ENCODE measurements at places on chromosomes 6 and 20.

GRCh38 chr6:167296902-167297301, 5.8 kb downstream of the UNC93A start:
- DNase-seq = no peak

GRCh38 chr6:46927066-46927465, 5.3 kb upstream of the ADGRF5 start:
- DNase-seq = no peak

- peak; percentile 79 for DNase-seq
Observed at GRCh38 chr6:27836783-27837624, 75.2 kb downstream of the OR2B2 start.

GRCh38 chr6:7921046-7921445, 10.5 kb upstream of the TXNDC5 start:
- DNase-seq = no peak

GRCh38 chr20:18005170-18005989, 36.6 kb downstream of the MGME1 start:
- no peak for DNase-seq

DNA sequence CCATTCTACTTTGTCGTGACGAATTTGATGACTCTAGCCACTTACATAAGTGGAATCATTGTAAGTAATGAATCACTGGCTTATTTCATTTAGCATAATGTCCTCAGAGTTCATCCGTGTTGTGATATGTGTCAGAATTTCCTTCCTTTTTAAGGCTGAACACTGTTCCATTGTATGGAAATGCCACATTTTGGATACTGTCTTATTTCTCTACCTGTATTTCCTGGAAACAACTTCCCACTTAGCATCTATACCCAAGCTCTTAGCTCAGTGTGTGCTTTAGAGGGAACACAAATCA, 28.8 kb upstream of the GGTLC1 start:
- no peak for DNase-seq

DNA sequence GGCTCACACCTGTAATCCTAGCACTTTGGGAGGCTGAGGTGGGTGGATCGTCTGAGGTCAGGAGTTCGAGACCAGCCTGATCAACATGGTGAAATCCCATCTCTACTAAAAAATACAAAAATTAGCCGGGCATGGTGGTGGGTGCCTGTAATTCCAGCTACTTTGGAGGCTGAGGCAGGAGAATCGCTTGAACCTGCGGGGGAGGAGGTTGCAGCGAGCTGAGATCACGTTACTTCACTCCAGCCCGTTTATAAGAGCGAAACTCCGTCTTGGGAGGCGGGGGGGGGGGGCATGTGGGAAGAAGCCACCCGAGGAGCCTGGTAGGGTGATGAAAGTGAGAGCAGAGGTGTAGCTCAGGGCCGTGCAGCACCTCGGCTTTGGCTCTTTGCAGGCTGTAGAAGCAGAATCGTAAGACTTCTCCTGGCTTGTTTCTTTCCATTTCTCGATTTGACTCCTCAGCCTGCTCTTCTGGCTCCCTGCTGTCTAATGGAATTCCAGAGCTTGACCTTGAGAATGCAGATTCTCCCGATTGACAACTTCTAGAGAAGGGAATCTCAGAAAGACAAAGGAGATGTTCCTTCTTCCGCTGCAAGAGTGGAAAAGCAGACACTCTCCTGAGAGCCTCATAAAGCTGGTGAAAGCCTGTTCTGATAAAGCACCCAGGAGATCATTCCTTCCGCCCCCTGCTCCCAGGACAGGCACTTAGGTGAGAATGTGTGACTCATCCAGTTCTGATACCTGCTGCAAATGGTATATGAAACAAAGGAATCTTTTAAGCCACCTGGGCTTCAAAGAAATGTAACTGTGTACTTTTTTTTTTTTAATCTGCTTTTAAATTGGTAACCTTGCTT, 26.0 kb upstream of the PPP1R16B start:
- DNase-seq = no peak

DNA sequence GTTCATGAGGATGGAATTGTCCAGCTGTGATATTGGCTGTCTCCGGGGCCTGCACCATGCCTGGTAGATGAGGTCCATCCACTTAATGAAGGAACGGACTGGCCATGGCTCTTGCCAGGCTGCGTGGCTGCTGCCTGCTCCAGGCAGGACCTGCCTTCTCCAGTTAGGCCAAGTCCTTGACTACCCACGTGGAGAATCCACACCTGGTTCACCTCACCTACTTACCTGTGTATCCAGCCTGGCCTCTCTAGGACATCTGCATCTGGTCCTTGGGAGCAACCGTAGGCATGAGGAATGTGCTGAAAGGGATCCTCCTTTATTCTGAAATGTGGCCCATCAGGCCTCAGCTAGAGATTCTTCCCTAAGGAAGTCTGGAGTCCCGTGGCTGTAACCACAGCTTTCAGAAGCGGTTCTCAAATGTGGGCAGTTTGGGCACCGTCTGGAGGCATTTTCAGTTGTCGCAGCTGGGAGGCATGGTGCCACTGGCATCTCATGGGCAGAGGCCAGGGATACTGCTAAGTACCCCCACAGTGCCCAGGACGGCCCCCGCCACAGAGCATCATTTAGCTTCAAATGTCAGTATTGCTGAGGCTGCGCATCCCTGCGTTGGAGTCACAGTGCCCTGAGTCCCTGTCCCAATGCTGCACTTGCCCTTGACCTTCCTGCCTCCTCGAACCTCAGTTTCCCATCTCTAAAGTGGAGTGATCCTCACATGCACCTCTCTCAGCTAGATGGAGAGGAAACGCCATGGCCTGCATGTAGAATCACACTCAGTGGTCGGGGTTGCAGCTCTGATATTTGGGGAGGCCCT, 67.5 kb downstream of the PHACTR3 start:
- DNase-seq = no peak

DNA sequence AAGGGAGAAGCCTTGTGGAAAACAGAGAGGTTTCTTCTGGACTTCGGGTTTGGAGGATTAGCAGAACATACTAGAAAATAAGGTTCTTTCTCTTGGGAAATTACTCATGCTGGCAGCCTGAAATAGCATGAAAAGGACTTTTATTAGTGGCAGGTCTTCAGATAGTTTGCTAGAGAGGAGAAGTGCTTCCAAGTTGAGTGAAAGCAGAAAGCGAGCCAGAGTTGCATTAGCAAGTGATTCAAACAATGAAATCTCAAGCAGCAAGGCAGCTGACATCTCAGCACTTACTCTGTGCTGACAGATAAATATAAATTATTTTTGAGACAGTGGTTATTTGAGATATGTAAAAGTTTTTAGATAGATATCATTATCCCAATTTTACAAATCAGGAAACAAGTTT, 91.9 kb downstream of the PLCB4 start:
- DNase-seq = no peak

DNA sequence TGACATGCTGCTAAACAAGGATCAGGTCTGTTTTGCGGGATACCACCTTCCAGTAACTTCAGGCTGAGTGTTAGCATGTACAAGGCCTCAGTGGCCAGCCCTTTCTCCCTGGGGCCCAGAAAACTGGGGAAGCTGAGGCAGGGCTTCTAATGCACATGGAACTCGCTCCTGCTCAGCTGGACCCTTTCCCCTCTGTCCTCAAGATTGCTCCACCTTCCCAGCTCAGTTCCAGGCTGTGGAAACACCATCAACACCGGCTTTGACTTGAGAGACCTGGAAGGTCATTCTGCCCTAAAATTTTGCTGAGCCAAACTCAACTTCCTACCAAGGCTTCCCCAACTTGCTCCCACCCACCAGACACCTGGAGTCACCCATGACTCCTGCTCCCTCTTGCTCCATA, 4.2 kb upstream of the BLCAP start:
- no peak for DNase-seq

DNA sequence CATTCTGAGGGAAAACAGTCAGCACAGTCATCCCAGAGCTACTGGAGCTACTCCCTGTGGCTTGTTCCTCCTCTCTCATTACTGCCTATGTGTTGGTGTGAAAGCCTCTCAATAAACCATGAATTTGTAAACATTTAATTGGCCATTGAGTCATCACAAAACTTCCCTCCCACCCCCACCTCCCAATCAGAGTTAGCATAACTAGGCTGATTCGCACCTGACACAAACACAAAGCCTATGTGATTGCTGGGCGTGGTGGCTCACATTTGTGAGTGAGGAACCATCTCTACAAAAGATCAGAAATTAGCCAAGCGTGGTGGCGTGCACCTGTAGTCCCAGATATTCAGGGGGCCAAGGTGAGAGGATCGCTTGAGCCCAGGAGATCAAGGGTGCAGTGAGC, 17.1 kb upstream of the SNTA1 start:
- DNase-seq = peak; percentile 46

DNA sequence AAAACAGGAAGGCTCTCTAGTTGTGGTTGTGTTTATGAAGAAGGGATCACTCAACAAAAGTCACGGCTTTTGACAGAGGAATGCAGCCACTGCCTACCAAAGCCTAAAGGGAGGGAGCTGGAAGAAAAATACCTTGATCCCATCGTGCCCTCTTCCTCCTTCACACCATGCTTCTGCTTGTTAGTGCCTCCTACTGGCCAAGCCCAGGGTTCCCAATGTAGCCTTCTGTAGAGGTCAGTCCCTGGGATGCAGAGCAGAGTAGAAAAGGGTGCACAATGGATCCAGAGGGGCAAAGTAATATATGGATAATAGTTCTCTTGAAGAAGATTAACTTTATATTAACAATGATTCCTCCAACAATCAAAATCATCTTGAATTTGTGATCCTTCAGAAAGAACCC, 293.5 kb upstream of the FERMT1 start:
- DNase-seq = no peak
